Stimulated activated CD4-positive, alpha-beta T cell treated with anti-CD3 and anti-CD28 coated beads, TNF-alpha, amount 100 ng/mL, for 4 hours (primary cell): ENCODE measurements at places on chromosomes 1 and 21.

- DNase-seq: no peak
Measured at GRCh38 chr1:82227306-82228095, 426.8 kb downstream of the ADGRL2 start.

DNA sequence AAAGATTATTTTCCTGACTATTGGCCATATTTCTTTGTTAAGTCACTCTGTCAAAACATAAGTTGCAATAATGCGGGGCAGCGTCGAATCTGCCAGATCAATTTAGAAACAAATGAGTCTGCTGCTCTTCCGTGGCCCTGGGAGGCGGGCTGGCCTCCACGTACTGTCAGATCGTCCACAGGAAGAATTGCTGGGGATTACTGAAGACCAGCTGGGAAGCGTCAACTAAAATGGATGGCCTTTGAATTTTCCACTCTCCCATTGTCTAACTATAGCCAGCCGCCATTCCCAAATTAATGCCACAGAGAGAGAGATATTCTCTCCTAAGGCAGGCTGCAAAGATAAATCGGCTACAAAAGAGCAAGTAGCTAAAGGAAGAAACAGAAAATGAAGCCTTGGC, 560.2 kb downstream of the SMYD3 start:
- DNase-seq: no peak

- no peak for DNase-seq
Measured at GRCh38 chr1:7975212-7975865, 13.8 kb downstream of the PARK7 start.

- DNase-seq: no peak
Measured at GRCh38 chr1:55285834-55286233, 70.7 kb upstream of the USP24 start.

GRCh38 chr1:5574641-5575040, 417.6 kb downstream of the NPHP4 start:
- no peak for DNase-seq

DNA sequence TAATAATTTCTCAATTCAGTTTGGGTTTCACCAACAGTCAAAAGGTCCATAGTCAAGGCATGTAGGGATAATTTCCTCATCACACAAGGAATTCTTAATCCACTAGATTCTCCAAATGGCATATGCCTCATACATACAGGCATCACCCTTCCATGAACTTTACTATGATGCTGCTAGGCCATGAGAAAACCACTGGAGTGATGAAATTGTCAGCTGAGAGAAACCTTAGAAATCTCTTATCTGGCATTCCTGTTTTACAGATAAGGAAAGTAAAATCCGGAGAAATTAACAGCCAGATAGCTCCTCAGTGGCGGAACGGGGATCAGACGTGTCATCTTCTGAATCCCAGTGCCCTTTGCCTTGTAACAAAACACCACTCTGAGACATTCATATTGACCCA, 274.4 kb downstream of the NTNG1 start:
- DNase-seq: no peak

GRCh38 chr1:77081834-77082233, 137.4 kb downstream of the PIGK start:
- no peak for DNase-seq

DNA sequence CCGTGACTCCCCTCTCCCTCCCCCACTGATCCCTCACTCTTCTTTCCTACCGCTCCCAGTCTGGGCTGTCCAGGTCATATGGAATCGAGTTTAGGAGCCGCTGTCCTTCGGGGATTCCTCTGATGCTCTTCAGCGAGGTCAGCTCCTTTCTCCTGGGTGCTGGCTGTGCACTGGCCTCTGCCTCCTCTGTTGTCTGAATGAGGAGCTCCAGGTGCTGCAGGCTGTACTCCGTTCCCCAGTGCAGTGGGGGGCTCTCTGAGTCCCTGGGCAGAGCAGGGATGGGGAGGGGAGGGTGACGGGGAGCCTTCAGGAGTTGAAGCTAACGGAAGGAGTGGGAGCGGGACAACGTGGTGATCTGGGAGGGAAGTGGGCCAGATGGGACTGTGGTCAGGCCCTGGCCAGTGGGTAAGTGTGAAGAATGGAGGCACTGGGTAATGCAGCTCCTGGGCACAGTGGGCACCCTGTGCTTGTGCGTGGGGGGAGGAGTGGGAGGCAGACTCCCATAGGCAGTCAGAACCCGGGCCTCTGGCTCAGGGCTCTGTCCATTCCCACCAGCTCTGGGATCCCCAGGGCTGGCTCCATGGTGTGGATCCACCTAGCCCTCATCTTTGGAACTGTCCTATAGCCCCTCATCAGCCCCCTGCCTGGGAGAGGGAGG, 59.5 kb upstream of the TLR5 start:
- DNase-seq: no peak

- DNase-seq: no peak
Measured at GRCh38 chr1:97277891-97278654, 556.5 kb downstream of the PTBP2 start.

GRCh38 chr1:229150518-229150917, 120.4 kb upstream of the RAB4A start:
- DNase-seq: no peak

DNA sequence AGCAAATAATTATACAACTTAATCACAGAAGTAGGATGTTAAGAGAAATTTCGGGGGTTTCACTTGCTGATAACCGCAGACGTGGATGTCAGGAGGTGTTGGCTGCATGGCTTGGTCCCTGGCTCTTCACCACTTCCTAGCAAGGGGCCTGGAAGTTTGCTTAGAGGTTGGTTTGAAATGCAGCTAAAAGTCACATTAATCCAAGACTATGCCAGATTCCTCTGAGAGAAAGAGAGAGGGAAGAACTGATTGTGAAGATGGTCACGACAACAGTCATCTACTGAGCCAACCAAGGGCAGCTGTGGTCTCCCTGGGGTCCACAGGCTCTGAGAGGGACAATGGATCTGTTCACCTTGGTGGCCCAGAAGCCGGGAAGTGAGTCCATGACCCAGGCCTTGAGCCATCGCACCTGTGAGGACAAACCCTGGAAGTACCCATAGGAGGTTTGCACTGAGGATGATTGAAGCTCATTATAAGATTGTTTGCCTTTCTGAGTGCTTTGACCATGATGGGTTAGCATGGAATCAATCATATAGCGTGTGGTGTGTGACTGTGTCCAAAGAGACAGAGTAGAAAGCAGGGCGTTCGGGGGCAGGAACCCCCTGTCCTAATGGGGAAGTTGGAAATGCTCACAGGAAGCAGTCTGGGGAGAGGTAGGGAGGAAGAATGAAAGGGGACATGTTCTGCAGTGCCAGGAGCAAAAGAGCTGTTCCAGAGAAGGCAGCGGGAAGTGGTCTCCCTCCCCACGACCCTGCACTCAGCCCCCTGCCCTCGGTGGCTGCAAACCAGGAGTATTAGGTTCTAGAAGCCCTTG, 47.1 kb downstream of the UMODL1 start:
- DNase-seq: no peak

- DNase-seq: no peak
Measured at GRCh38 chr1:212291505-212292134, 6.4 kb downstream of the PPP2R5A start.

DNA sequence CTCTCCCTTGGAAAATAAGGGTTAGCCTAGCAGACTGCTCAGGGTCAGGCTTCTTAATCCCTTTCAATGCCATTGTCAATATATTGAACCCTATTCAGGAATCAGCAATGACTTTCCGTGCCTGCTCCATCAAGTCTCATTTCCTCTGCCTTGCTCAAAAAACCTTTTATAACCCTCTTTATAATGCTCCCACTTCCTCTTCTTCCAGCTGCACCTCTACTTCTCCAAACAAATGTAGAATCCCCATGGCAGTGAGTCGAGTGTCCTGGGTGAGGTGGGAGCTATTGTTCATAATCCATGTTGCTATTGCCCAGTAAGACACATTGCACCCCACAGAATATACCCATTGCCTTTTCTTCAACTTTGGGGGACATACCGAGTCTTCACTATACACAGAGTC, 58.6 kb downstream of the OLIG1 start:
- DNase-seq: no peak

- DNase-seq: no peak
Measured at GRCh38 chr1:17307946-17308345, at the start of gene PADI4. Gene PADI4 (plus strand): TSS chr1:17308197. CDS start chr1:17308223, 26 bp downstream.

- no peak for DNase-seq
Measured at GRCh38 chr1:39818482-39818881, 29.8 kb upstream of the BMP8B start.

- DNase-seq: no peak
Measured at GRCh38 chr1:60133000-60133673, 59.6 kb upstream of the C1orf87 start.

GRCh38 chr1:117570988-117571409, 34.8 kb upstream of the TENT5C start:
- no peak for DNase-seq

- DNase-seq: no peak
Measured at GRCh38 chr1:46134660-46135331, 2.4 kb upstream of the PIK3R3 start.

GRCh38 chr1:204151552-204152309, at the start of gene ETNK2:
Gene ETNK2 (minus strand): TSS chr1:204152044. CDS start chr1:204151852, 192 bp downstream.
- peak; percentile 49 for DNase-seq

- DNase-seq: no peak
Measured at GRCh38 chr1:206486995-206487788, 16.9 kb downstream of the IKBKE start.

GRCh38 chr1:21891621-21892479, 45.3 kb downstream of the HSPG2 start:
- no peak for DNase-seq

DNA sequence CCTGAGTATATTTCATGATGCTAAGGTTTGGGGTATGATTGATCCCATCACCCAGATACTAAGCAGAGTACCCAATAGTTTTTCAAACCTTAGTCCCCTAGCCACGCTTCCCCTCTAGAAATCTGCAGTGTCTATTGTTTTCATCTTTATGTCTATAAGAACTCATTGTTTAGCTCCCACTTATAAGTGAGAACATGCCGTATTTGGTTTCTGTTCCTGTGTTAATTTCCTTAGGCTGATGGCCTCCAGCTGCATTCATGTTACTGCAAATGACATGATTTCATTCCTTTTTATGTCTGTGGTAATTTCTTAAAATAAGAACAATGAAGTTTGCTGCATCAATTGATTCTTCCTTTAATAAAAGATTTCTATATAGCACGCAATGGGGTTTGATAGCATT, 301.3 kb downstream of the PLPP3 start:
- DNase-seq: no peak
